ENCODE measurements at places on chromosomes 3 and 15.

DNA sequence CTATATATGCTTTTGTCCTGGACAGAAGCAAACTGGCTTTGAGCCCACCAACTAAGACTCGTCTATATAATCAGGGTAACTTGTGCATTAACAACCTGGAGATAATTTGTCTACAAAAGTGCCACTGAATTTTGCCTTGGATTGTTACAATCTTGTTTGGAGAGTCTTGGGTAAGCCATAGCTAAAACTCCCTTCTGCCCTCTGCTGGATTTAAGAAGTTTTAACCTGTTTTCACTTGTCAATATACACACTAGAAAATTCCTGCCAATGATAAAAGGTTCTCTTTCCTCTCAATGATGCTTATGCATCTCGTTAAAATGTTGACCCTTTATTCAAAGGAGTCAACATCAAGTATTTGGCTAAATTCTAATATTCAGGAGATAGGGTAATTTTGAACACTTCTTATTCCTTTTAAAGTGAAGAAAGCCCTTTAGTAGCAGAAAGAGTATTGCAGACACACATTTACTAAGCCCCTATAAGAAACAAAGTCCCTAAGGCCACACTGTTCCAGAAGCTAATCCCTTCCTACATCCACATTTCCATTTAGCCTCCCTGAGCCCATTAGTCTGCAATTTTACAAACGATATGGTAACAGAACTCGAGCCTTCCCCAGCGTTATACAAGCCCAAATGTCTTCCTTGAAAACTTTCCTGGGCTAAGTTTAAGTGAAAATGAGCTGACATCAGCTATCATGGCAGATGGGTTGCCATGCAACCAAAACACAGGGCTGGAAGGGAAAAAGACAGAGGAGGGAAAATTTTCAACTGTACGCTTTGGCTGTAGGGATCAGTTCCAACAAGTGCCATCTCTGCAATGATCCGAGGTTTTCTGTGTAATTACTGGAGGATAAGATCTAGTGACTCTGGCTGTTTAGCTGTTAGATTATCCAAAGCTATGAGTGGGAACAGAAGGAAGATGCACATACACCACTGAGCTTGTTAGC is 75.9 kb upstream of the FGF12 start:
- peak; percentile 33 for DNase-seq

GRCh38 chr3:86790884-86791549 is 199.9 kb downstream of the VGLL3 start:
- no peak for DNase-seq

- DNase-seq, result no peak
These were observed 449.7 kb upstream of the ALCAM start for GRCh38 chr3:104916971-104917370.

DNA sequence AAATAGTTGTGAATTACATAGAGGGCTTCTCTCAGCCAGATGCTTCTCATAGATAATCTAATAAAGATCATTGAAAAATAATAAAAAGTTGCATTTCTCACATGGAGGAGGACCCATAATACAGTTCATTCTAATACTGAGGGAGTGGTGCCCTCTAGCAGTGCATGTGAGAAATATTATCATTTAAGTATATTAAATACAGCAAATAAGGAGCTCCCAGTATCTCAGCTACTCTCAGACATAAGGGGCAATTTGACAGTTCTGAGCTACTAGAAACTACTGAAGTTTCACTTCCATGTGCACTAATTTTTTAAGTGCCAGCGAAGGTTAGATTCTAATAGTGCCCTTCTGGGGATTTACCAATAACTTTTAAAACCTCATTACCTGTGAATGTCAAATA is 188.3 kb downstream of the IL5RA start:
- DNase-seq, result peak; percentile 32

- DNase-seq, result no peak
These were observed 52.6 kb upstream of the RAB6B start for GRCh38 chr3:133948131-133948810.

- no peak for DNase-seq
These were observed 17.6 kb downstream of the FAM107A start for GRCh38 chr3:58559586-58559985.

- DNase-seq, result no peak
These were observed 48.6 kb downstream of the ZBTB20 start for GRCh38 chr3:115098354-115099073.

DNA sequence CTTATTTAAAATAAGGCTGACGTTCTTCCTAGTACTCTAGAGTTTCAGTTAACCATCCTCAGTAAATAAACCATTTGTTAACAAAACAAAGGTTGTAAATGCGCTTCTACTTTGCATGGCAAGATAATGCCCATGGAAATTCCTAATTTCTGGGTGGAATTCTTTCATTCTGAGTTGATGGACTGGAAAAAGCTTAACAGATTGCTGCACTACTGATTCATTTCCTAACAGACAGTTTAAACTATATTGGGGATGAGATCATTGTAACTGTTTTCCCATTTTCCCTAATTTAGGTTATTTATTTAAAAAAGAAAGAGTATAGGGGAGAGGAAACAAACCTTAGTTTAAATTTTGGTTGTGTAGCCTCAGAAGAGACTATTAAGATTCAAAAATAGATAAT is 342.2 kb downstream of the NLGN1 start:
- DNase-seq, result no peak

GRCh38 chr3:38648024-38648658 is 1.3 kb downstream of the SCN5A start:
- no peak for DNase-seq

- DNase-seq, result no peak
These were observed 474.8 kb upstream of the GBE1 start for GRCh38 chr3:82236257-82236656.

- no peak for DNase-seq
These were observed 753.9 kb downstream of the TUSC7 start for GRCh38 chr3:117463276-117464115.

- no peak for DNase-seq
These were observed 50.4 kb upstream of the DCLK3 start for GRCh38 chr3:36814776-36815175.

DNA sequence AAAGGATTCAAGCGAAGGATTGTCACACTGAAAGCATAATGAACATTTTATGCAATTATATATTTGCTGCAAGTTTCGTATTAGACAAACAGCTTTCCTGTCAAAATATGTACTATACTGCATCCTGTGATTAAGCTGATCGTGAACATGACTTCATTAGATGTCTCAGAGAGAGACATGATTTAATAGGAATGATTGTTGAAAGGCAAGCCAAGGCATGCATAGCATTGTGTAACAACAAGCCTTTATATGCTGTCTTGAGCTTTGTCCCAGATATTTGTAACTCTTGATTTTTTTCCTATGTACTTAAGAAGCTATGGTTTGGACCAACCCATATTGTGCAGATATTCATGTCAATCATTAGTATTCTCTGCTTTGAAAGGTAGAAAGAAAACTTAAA is 309.1 kb downstream of the KCNH8 start:
- DNase-seq, result no peak

- DNase-seq, result no peak
These were observed 691.4 kb downstream of the ZBBX start for GRCh38 chr3:166688665-166689064.

GRCh38 chr3:31265646-31266428 is 266.9 kb upstream of the STT3B start:
- DNase-seq, result no peak

GRCh38 chr3:136562026-136562425 is 190.2 kb downstream of the STAG1 start:
- DNase-seq, result no peak

DNA sequence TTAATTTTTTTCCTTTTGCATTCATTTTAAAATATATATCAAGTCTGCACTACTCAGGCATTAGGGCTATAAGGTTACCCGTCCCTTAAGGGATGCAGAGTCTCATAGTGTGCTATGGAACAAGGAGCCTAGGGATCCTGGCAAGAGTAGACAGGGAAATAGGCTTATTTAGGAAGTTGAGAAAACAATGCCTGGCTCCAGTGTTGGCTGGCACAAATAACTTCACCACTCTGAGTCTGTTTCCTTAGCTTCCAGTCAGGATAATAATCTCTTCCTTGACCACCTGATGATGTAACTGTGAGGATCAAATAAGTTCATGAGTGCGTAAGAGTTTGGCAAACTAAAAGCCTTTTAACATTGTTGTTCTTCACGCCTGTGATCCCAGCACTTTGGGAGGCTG is 540.8 kb upstream of the IL12A start:
- DNase-seq, result no peak

DNA sequence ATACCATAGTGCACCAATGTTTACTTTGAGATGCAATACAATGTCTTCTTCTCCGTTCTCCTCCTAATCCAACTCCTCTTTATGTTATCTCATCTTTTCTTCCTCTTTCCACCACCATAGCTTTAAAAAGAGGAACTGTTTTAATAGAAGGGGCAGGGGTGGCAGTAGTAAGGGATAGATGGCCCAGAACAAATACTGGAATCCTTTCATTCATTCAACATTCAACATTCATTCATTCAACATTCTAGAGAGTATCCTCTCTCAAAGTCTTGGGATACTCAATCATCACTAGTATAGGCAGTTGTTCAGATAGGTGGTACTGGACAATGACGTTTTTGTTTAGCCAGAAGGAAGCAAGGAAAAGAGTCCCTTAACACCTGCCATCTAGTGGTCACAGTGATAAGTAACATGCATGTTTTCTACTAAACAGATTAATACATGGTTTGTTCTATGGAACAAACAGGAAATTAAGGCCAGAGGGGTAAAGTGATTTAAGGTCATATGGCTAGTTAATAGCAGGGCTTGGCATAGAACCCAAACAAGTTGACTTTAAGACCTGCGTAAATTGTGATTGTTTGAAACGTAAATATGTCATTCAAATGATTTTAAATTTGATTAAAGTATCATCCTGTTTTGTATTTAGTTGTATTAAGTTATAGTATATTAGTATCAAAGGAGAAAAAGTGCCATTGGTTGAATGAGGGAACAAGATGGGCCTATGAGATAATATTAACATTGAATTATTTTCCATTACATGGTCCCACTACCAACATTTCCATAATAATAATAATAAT is 26.9 kb upstream of the EHHADH start:
- peak; percentile 55 for DNase-seq

GRCh38 chr15:90178468-90179435 is 22.4 kb upstream of the SEMA4B start:
- DNase-seq, result no peak

DNA sequence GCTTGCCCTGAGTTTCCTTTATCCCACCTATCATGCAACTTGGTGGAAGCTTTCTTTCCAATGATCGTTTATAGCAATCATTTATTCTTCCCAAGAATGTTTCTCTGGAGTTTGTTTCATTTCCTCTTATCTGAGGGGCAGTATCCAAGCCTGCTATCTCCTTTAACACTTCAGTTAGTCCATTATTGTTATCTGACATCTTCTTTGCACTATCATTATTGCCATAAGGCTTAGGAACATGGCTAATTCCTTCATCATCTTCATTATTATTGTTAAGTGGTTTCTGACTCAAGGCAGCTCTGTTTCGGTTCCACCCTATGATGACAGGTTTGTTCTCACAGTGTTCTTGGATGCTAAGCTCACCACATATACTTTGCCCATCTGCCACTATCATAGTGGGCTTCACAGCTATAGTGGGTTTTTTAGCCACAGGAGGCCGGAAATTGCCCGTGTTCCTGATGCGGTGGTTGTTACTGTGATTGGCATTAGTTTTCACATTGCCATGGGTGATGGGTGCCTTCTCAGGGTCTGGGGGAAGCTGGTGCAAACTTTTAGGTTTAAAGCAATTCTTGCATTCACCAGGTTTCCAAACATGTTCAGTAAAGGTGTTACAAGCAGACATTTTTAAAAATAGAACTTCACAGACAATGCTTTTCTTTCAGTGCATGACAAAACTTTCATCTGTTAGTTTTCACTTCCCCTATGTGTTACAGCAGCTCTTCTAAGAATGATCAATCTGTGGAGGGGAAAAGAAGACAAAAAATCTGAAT is 110.6 kb upstream of the TSPAN3 start:
- DNase-seq, result peak; percentile 49

- peak; percentile 67 for DNase-seq
These were observed 16.2 kb upstream of the ANKDD1A start for GRCh38 chr15:64895285-64896065.

DNA sequence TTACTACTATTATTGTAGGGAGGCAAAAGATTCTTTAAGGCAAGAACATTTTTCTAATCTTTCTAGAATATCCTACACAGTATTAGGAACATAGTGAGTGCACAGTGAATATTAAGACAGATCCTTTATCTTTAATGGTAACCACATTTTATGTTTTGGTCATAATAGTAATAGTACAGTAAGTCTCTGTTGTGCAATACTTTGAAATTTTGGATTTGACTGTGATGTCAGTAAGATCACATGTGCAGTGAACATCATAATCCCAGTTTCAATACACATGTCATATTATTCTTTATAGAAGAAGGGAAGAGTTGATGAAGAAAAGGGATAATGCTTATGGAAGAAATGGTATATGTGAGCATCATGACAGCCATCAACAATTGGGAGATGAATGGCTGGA is 10.7 kb downstream of the STT3B start:
- no peak for DNase-seq

- DNase-seq, result no peak
These were observed 25.5 kb upstream of the TEX55 start for GRCh38 chr3:119120480-119120879.

DNA sequence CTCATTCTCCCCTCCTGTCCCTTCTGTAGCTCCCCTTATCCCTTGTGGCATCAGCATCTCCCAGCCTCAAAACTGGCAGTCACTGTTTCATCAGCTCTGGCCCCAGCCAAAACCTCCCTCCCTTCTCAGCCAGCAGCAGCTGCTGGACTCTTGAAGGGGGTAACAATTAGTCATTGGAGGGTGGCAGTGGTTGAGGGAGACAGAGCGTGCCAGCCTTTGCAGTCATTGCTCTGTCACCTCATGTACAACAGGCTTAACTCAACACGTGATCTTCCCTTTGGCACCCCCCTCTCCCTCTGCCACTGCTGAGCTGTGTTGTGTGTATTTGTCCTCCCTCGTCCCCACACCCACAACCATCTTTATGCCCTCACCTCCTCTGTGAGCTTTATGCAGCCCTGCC is 28.2 kb downstream of the RBP2 start:
- DNase-seq, result no peak

- DNase-seq, result no peak
These were observed 18.5 kb upstream of the PDHB start for GRCh38 chr3:58452176-58452575.
